Stimulated activated CD4-positive, alpha-beta T cell treated with anti-CD3 and anti-CD28 coated beads, TNF-alpha, amount 100 ng/mL, for 48 hours (primary cell): ENCODE measurements at places on chromosomes 13 and 19.

GRCh38 chr13:101489643-101490405 lies 37.3 kb downstream of the ITGBL1 start:
- no peak for DNase-seq

DNA sequence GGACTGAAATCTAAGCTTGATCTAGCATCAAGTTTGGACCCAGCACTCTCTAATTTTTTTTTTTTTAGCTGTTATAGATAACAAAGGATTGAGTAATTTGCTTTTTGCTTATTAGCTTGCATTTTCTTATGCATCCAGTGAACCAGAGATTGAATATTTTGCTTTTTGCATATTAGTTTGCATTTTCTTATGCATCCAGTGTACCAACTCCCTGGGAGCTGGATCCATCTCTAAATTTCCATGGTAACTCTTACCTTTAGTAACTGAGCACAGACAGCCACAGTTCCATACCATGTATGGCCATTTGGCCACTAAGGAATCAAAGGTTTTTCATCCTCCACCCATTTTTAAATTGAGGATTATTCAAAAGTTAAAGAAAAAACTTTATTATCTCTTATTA lies 8.7 kb upstream of the ZNF548 start:
- DNase-seq: no peak

GRCh38 chr19:33767898-33768413 lies 28.7 kb upstream of the KCTD15 start:
- no peak for DNase-seq

- no peak for DNase-seq
These were observed 12.0 kb downstream of the PLPP2 start for GRCh38 chr19:279231-279630.

DNA sequence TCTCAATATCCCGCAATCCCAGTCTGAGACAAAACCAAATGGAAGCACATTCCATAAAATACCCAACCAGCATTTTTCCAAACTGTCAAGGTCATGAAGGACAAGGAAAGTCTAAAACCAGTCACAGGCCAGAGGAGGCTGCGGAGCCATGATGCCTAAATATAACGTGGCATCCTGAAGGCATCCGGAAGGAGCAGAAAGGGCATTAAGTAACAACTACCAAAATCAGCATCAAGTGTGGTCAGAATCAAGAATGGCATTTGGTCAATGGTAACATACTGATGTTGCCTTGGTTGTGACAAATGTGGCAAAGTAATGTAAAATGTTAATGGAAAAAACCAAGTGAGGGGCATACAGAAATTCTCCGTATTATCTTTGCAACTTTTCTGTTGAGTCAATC lies 3.5 kb upstream of the ATF5 start:
- no peak for DNase-seq

GRCh38 chr13:106243011-106243565 lies 292.4 kb downstream of the EFNB2 start:
- no peak for DNase-seq

DNA sequence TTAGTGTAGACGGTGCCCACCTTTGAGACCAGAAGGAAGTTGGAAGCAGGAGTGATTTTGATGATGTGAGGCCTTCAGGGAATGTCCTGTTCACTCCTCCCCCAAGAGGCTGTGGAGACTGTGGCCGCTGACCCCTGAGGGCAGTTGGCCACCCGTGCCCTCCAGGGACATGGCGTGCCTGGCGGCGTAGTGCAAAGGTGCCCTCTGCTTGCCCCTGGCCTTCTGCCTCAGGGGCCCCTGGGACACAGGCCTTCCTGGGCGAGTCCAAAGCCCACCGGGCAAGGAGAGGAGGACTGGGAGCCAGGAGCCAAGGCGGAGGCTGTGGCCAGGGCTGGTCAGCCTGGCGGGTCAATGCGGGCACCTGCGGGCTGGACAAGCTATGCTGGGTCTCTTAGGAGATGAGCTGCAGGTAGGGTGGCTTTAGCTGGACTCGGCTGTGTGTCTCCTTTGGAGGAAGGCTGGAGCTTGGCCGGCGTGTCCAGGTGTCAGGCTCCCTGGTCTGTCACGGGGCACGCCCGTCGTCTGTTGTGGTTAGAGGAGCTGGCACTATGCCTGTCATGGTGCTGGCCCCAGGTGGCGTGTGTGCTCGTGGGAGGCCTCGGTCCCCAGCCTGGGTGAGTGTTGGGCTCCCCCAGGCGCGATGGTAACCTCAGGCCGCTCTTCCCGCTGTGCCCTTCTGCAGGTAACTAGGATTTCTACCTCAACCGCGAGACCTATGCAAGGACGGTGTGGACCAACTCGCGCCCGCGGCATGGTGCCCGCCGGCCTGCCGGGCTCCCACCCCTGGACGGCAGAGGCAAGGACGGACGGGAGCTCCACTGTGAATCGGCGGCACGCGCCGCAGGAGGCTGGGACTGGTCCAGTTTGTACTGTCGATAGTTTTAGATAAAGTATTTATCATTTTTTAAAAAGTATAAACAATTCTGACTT lies 6.8 kb downstream of the PLEKHJ1 start:
- DNase-seq: no peak

GRCh38 chr13:102915393-102915930 lies 69.6 kb downstream of the ERCC5 start:
- no peak for DNase-seq

DNA sequence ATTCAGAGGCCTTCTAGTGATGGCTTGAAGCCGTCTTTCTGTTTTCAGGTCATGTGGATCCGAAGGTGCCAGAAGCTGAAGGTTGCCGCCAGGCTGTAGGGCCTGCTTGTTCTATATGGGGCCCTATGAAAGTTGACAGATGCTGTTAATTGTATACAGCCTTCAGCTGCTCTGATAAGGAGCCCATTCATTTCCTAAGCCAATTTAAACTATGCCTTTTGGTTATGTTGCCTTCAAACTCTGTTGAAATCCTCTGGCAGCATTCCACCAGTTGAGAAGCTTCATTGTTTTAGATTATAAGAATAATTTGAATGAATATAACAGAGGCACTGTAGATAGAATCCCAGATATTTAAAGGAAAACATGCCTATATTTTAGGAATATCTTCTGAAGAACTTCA lies 34.4 kb downstream of the RAP2A start:
- no peak for DNase-seq

DNA sequence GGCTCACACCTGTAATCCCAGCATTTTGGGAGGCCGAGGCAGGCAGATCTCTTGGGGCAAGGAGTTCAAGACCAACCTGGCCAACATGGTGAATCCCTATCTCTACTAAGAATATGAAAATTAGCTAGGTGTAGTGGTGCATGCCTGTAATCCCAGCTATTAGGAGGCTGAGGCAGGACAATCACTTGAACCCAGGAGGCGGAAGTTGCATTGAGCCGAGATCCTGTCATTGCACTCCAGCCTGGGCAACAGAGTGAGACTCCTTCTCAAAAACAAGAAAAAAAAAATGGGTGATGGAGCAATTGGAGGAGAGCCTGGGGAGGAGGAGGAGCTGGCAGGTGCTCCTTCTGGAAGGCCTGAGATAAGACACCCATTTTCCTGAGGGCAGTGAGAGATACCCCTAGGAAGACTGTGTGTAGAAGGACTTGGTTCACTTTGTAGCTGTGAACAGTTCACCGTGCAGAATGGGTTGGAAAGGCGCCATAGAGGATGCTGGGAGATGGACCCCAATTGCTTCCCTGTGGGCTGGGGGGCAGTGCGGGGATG lies 8.7 kb upstream of the CARM1 start:
- no peak for DNase-seq

DNA sequence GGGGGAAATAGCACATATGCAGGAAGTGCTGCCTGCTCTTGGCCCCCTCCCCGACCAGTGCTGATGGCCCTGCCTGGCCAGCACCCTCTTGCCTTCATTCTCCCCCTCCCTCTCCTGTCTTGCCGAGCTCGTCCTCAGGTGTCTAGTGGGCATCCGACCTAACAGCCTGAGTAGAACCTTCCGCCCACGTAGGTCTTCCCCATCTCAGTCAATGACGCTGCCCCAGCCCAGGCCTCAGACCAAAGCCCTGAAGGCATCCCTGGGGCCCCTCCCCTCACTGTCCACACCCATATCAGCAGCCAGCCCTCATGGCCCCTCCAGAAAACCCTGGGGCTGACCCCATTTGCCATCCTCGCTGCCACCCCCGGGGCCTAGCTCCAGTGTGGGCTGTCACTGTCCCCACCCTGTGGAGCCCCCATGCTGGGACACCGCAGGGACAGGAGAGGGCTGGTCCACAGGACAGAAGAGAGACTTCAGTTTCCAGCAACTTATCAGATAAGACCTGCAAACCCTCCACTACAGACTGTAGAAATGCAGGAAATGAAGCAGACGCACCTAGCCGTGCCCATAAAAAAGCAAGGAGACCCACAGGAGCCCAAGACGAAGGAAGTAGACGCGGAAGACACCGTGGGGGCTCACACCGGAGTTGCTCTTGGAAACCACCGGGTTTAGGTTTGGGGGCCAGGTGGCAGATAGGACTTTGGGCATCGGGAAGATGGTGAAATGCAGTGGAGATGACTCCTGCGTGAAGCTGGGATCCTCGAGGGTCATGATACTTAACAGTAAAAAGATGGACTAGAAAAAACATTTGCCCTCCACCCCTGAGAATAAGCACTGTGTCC lies 38.3 kb downstream of the AP1M1 start:
- DNase-seq: no peak

- DNase-seq: no peak
These were observed 46.3 kb downstream of the CCNE1 start for GRCh38 chr19:29858000-29858596.

- DNase-seq: no peak
These were observed 18.1 kb downstream of the MEGF8 start for GRCh38 chr19:42343344-42344110.

DNA sequence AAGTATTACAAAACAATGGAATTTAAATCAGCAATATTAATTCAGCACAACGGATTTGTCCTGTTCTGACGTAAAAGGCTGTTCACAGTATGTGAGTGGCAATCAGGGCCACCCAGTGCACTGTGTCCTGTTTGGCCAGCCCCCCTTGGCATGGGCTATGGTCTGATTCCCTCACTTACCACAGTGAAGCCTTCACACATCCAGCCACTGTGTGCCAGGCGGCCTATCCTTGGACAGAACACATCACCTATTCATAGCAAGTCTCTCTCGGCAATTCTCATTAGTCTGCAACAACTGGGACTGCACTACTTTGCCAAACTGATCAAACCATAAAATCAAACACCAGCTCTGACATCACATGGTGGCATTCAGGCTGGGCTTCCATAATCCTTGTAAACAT lies 221.5 kb upstream of the TSHZ3 start:
- no peak for DNase-seq

DNA sequence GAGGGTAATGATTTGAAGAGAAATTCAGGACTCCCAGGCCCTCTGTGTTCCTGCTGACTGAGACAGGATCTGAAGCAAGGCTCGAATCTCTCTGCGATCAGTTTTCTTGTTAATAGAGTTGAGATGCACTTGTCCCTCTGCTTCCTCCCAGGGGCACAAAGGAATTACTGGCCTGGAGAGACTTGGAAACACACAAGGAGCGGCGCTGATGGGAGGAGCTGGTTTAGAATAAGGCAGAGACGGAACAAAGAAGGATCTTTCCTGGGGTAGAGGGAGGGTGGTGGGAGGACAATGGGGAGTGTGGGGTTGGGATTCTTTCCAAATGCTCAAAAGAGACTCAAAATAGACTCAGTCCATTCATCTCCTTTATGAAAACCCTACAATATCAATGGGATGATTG lies 719.1 kb downstream of the UQCRFS1 start:
- no peak for DNase-seq

DNA sequence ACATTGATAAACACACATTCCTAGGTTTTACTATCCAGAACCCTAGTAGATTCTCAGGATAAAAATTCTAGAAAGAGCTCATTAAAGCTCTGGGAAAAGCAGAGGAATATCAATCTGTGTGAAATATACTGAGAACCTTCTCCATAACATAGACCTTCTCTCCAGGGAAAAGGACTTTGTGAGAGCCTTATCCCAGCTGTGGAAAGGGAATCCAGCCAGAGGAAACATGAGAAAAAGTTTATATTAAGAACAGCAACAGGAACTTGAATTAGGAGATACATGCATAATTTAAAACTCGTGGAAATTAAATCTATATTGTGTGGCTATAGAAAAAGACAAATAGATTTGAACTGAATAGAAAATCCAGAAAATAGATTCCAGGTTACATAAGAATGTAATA lies 1639.9 kb downstream of the EFNB2 start:
- no peak for DNase-seq

- no peak for DNase-seq
These were observed 73.3 kb upstream of the FNDC3A start for GRCh38 chr13:48902368-48902767.

- no peak for DNase-seq
These were observed 139.3 kb downstream of the FRY start for GRCh38 chr13:32170841-32171240.

GRCh38 chr19:42794765-42795164 lies 29.3 kb upstream of the PSG8 start:
- no peak for DNase-seq

- no peak for DNase-seq
These were observed 21.7 kb downstream of the GNG7 start for GRCh38 chr19:2680808-2681207.

DNA sequence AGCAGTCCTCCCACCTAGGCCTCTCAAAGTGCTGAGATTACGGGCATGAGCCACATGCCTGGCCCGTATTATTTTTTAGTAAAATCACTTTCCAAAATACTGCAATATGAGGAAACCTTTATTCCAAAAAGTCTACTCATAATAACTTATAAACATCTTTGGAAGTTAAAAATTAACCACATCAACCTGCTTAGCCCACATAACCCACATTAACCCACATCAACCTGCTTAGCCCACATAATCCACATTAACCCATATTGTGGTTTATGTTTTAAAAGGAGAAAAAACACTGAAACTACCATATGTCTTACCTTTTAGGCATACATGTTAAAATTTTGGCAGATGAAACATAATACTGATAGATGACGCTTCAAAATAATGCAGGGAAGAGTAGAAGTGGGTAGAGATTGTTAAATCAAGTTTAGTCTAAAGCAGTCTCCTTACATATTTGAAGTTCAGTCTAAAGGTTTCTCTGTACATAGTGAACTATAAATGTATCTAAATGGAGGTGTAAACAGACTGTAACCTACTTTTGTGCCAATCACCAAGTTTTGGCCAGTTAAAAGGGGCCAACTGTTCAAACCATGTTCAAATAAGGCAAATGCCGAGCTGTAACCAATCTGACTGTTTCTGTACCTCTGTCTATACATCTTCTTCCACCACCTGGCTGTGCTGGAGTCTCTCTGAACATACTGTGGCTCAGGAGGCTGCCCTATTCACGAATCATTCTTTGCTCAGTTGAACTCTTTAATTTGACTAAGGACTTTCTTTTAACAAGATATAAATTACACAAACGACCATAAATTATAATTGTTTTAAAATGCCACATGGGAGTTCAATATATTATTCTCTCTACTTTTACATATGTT lies 14.5 kb downstream of the KPNA3 start:
- no peak for DNase-seq
